ENCODE measurements at places on chromosomes 5 and 9. TPM values are rescaled to one million over a fixed set of nuclear protein-coding genes. Genes with fewer than 3 reads are reported as not detected.

The TRIM36 gene
- 3.3 TPM for polyA plus RNA-seq

DNA sequence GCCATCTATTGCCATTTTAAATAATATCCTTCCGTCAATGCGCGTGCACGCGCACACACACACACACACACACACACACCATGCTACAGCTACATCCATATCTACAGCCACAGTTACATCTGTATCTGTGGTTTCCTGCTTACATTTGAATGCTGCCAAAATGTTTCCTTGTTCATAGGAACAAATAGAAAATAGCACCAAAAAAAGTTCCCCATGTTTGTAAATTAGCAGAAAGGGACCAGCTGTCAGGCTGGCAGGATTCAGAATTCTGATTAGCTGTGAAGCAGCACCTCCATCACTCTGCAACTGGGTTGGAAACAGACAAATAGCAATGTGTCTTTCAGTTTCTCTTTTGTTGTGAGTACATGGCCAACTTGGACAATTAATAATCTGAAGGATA is 601.5 kb downstream of the IRX1 start:
- DNase-seq: peak; percentile 46

DNA sequence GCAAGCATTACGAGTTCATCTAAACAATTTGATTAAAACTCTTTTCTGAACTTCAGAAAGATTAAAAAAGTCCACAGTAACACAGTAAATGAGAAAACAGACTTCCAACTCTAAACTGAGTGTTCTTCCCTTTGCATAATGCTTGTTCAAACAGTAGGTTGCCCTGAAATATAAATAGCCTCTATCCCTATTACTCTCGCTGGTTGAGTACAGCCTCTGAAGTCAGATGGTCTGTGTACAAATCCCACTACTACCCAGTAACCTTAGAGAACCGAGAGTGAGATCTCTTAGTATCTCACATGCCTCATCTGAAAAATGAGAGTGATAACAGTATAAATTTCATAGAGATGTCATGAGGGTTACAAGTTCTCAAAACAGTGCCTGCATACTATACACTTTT is 591.6 kb downstream of the CAAP1 start:
- no peak for DNase-seq

DNA sequence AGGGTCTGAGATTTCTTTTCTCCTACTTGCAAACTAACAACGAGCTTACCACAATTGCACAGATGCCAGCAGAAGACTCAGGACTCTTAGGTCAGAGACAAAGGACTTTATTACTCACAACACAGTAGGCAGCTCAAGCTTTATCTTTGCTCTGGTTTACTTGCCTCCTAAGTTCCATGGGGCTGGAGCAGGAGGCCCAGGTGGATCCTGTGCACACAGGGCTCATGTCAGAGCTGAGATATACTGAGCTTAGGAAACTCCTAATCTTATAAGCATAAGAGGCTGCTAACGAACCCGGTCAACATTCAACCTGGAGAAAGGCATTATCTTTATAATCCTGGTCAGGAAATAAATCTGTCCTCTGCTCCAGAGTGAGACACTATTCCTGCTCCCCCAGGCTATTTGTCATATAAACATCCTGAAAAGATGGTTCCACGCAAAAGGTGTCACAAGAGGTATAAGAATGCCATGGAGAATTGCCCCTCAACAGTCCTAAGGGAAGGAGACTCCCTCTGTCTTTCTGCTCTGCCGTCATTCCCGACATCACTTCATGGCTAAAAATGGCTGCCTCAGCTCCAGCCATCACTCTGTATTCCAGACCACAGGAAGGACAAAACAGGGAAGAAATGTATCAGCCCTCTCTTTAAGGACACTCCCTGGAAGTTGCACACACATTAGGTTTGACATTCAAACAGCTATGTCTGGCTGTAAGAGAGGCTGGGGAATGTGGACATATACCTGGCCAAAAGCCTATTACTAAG is 16.2 kb downstream of the DUSP1 start:
- DNase-seq: no peak

All from muscle of leg (tissue), 16 donors.